ENCODE measurements at places on chromosomes 5 and 9.

DNA sequence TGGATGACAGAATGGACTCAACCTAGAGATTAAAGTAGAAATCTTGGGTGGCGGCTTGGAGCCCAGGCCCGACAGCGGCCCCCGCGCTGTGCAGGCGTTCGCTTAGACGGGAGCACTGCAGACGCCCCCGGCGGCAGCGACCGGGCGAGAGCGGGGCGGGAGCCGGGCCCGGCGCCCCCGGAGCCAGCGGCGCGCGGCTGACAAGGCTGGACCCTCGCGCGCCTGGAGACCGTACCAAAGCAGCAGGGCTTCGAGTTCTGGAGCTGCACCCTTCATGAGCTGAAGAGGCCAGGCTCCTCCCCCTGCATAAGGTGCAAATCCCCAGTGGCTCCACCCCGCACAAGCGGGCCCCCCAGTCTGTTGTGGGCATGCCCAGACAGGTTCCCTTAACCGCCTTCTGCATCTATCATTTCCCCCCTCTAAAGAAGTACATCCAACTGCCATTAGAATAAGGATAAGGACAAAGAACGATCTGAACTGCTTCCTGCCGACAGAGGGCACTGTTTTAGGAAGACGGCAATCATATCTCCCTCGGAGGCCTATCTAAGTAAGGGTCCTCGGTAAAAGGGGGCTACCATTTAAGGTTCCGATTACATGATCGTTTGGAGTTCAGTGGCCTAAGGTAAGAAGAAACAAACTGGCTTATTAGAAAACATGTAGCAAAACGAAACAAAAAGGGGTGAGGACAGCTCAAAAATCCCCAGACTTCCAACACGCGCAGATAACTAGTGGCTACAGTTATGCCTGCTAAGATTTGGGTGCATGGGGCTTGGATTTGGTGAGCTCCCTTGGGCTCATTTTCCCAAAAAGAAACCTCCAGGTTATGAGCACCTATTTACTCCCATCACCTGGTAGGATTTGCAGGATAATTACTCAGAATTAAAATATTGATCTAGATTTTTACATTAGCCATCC, 66.3 kb downstream of the RGMB start:
- H3K4me3 ChIP-seq: no peak overlapping the region
- H3K27me3 ChIP-seq: no peaks in the 10 kb centered on the region
- H3K36me3 ChIP-seq: no peaks in the 10 kb centered on the region
- H3K4me1 ChIP-seq: no peaks in the 10 kb centered on the region
- no peak for DNase-seq

- H3K27ac ChIP-seq: peak overlapping the region; percentile 57
- DNase-seq: no peak
- H3K4me3 ChIP-seq: no peak overlapping the region
- H3K4me1 ChIP-seq: peaks cover 27% of the 10 kb centered on the region
These were observed 236.5 kb upstream of the TRIM32 start for GRCh38 chr9:116450378-116451139.

DNA sequence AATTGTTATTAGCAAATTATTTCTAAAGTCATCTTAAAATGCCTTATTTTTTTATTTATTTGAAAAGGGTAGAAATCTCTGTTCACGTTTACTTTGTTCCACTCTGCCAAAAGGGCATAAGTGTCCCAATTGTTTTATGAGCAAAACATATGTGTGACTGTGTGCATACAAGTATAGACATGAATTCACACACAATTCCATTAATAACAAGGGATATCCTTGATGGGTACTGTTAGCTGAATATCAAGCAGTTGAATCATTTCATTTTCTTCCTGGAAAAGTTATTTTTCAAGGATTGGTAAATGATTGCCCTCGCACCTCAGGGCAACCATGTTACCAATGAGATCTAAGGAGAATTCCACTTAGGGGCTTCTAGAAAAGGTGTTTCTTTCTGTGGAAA, 92.1 kb upstream of the TAF11L2 start:
- H3K4me1 ChIP-seq: peaks cover 26% of the 10 kb centered on the region
- H3K4me3 ChIP-seq: no peak overlapping the region
- H3K36me3 ChIP-seq: no peaks in the 10 kb centered on the region
- peaks cover 18% of the 10 kb centered on the region for H3K27me3 ChIP-seq
- DNase-seq: no peak

DNA sequence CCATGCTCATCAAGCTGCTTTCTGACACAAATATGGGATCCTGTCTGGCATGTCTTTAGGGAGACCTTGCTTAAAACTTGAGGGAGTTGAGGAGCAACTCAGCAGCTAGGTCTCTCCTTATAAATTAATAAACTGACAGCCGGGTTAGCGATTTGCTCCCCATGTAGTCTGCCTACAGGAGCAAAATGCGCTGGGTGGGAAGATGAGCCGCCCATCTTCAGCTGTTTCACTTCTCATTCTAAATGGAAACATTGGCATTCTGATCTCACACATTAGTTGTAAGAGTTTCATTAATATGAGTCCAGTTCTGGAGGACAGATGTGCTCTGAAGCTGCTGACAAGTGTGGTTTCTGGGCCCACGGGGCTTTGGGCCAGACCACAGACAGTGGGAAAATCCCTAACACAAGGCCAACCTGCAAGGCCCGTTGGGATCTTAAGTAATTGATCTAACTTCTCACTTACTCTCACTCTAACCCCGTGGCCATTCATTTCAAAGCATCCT, 197.0 kb downstream of the MCTP1 start:
- peak overlapping the region; percentile 30 for H3K27ac ChIP-seq
- no peak overlapping the region for H3K4me3 ChIP-seq
- H3K36me3 ChIP-seq: no peaks in the 10 kb centered on the region
- no peaks in the 10 kb centered on the region for H3K27me3 ChIP-seq
- DNase-seq: no peak

GRCh38 chr5:174281855-174282254, 236.3 kb downstream of the NSG2 start:
- no peaks in the 10 kb centered on the region for H3K36me3 ChIP-seq
- H3K27ac ChIP-seq: no peak overlapping the region
- H3K4me1 ChIP-seq: peaks cover 7% of the 10 kb centered on the region
- H3K4me3 ChIP-seq: no peak overlapping the region

DNA sequence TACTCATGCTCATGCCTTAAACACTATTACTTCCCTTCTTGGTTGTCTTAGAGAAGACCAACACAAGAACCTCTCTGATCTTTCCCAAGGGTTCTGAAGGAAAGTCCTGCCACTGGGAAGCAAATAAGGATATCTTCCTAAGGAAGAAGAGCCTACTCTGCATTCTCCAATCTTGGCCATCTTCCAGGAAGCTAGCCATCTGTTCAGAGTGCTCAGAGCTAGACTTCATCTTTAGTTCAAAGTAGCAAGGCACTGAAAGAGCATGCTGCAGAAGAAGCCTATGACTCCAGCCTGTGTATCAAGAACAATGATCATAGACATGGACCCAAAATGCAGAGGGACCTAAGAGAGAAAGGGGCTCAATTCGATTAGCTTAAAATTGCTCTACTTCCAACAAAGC, 114.7 kb downstream of the KIAA0825 start:
- DNase-seq: no peak
- no peaks in the 10 kb centered on the region for H3K4me1 ChIP-seq
- H3K36me3 ChIP-seq: no peaks in the 10 kb centered on the region
- H3K27me3 ChIP-seq: no peaks in the 10 kb centered on the region

GRCh38 chr9:90307891-90308290, 334.7 kb downstream of the DIRAS2 start:
- H3K27me3 ChIP-seq: peaks cover 11% of the 10 kb centered on the region
- H3K4me1 ChIP-seq: peaks cover 24% of the 10 kb centered on the region
- no peaks in the 10 kb centered on the region for H3K36me3 ChIP-seq
- no peak overlapping the region for H3K27ac ChIP-seq
- no peak for DNase-seq
- no peak overlapping the region for H3K4me3 ChIP-seq

DNA sequence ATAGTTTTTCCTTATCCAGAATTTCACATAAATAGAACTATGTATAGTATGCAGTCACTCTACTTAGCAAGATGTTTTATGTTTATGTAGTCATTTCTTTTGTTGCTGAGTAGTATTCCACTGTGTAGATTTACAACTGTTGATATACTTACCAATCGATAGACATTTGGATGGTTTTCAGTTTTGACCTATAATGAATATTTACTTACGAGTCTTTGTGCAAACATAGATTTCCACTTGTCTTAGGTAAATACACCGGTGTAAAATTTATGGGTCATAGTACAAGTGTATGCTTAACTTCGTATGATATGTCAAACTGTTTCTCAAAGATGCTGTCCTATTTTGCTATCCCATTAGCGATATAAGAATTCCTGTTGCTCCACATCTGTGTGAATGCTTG, 19.7 kb upstream of the OR2K2 start:
- no peaks in the 10 kb centered on the region for H3K36me3 ChIP-seq
- no peak for DNase-seq
- no peaks in the 10 kb centered on the region for H3K27me3 ChIP-seq
- H3K4me3 ChIP-seq: no peak overlapping the region
- H3K27ac ChIP-seq: no peak overlapping the region

DNA sequence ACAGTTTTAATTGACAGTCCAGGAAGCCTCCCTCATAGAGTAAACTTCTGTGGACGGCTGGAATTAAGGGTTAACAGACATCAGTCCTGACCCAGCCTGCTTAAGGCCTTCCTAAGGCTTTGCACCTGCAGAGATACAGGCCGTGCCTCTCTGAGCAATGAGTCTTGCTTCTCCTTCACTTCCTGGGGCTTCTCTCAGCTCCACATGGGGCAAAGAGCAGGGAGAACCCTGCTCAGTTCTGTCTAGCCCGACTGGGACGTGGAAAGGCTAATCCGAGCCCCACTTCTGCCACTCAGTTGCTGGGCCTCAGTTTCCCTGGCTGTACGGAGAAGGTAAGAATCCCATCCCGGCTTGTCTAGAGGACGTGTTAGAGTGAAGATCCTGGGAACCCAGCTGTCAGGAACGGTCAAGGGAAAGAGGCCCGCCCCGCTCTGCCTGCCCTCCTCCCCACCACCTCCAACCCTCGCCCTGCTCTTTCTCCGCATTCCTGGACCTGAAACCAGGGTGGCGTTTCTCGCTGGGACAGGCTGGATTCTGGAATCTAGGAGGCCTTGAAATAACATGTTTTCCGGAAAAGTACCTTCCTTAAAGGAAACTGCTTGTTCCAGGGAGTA, 6.5 kb downstream of the SPAAR start:
- no peaks in the 10 kb centered on the region for H3K36me3 ChIP-seq
- peaks cover 2% of the 10 kb centered on the region for H3K27me3 ChIP-seq
- peaks cover 8% of the 10 kb centered on the region for H3K4me1 ChIP-seq

DNA sequence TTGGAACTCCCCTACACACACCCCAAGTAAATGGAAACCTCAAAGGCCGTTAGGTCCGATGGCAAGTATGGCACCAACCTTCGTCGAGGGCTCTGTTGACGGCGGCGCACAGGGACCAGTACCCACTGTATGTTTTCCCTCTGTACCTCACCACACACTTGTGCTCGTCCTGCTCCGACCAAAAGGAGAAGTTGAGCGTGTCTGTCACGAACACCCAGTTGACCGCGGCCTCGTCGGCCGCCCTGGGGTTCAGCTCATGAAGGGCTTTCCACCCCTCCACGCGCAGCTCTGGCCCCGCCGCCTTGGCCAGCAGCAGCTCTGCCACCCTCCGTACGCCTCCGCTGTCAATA, 24.0 kb downstream of the HNRNPK start:
- H3K27ac ChIP-seq: peak overlapping the region; percentile 69
- peak overlapping the region; percentile 86 for H3K4me3 ChIP-seq
- DNase-seq: no peak
- peaks cover 5% of the 10 kb centered on the region for H3K36me3 ChIP-seq
- peaks cover 5% of the 10 kb centered on the region for H3K27me3 ChIP-seq

DNA sequence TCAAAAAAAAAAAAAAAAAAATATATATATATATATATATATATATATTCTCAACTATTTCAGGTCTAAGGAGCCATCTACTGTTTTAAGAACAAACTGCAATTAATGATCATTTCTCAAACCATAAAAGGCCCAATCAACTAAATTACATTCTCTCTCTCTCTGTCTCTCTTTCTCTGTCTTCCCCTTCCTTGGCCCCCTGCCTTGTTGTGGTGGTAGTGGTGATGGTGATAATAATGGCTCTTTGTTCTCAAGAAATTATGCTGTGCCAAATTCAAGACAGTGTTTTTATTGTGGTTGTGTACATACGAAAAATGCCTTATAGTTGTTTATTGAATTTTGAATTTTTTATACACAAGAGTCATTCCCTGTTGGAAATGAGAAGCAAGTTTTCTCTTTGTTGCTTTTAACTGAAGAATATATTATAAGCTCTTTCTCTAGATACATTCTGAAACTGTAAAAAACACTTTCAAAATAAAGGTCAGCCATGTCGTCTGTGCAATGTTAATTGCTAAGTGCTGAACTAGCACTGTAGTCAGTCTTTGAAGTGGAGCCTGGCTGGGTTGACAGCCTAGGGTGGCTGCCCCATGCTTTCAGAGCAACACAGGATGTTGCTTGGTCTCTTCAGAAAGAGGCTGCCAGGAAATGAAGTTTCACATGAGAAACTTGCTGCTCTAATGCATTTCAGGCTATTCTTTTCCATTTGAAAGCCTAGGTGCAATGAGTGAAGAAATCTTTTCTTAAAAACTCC, 96.0 kb downstream of the HINT1 start:
- peaks cover 9% of the 10 kb centered on the region for H3K4me1 ChIP-seq
- no peak overlapping the region for H3K4me3 ChIP-seq
- DNase-seq: no peak
- H3K36me3 ChIP-seq: no peaks in the 10 kb centered on the region

- no peak overlapping the region for H3K27ac ChIP-seq
- no peaks in the 10 kb centered on the region for H3K27me3 ChIP-seq
- no peak overlapping the region for H3K4me3 ChIP-seq
- H3K4me1 ChIP-seq: peaks cover 17% of the 10 kb centered on the region
- DNase-seq: no peak
These were observed 97.7 kb downstream of the GHR start for GRCh38 chr5:42520957-42521356.

- H3K4me3 ChIP-seq: no peak overlapping the region
- peaks cover 11% of the 10 kb centered on the region for H3K4me1 ChIP-seq
- H3K27ac ChIP-seq: no peak overlapping the region
- no peak for DNase-seq
- H3K27me3 ChIP-seq: peaks cover 11% of the 10 kb centered on the region
- H3K36me3 ChIP-seq: no peaks in the 10 kb centered on the region
These were observed 227.9 kb downstream of the ESM1 start for GRCh38 chr5:54757541-54757940.

DNA sequence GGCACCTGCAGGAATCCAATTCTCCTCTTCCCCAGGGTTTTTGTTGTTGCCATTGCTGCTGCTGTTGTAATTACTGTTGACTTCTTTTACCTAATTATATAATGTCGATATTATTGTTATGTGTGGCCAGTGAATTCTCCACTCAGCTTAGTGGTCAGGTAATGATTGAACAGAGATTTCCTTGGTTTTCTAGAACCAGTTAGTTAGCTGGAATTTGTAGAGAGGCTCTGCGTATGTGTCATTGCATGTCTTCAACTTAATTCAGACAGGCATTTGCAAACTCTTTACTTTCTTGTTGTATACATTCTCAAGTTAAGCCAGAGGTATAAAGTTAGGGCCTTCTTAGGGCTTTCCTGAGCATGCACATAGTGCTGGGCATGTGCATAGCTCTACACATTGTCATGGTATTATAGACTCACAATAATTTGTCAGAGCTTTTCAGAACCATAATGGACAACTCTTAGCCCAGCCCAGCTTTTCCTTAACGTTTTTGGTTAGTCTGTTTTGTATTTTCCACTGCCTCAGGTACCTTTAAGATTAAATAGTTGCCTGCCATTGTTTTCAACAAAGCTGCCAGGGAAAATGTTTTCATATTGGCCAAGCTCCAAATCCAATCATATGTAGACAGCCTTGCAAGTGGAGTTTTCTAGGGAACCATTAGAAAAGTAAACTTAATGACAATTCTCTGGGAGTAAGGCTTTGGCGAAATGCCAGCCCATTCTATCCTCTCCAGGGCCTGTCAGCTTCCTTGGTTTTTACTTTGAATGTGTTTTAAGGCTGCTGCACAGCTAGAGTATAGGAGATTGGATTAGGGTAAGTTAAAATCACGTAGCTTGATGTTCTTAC, 68.1 kb downstream of the UBE2R2 start:
- H3K4me3 ChIP-seq: no peak overlapping the region
- peaks cover 14% of the 10 kb centered on the region for H3K4me1 ChIP-seq
- H3K27ac ChIP-seq: peak overlapping the region; percentile 49
- DNase-seq: no peak
- peaks cover 45% of the 10 kb centered on the region for H3K36me3 ChIP-seq
